ENCODE measurements at places on chromosomes 2 and 18.

- peak; percentile 57 for DNase-seq
Observed at GRCh38 chr2:234446404-234447076, 50.3 kb downstream of the ARL4C start.

GRCh38 chr2:30611583-30611982 lies 164.5 kb downstream of the LCLAT1 start:
- DNase-seq: no peak

DNA sequence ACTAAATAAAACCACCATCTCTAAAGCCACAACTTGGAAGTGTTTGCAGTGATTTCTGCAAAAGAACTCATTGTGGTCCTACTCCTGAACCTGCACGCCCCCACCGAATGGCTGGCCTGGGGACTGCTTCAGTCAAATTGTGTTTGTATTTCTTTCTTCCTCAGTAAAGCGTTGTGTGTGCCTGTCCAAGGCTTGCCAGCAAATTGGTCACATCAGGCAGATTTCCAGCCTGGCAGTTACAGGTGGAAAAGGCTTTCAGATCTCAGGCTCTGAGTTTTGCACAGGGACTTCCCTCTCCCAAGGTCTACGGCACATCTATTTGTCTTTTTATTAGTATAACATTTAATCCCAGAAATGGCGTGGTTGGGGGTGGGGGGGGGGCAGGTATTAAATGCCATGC lies 54.0 kb upstream of the NOSTRIN start:
- no peak for DNase-seq

DNA sequence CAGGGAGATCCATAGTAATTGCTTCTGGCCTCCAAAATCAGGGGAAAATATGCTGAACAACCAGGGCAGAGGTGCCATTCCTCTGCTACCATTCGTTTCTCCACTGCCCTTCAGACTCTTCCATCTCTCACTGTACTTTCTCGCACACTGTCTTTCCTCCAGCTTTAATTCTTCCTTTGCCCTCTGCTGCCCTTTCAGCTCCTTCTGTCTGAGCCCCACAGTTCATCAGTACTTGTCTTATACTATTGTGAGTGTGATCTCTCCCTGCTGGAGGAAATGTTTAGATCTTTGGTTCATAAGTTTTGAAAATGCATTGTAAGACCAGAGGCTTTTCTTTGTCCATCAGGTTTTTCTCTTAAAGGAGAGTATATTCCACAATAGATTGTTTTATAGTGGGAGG lies 184.9 kb upstream of the DTNA start:
- no peak for DNase-seq

- DNase-seq: no peak
Observed at GRCh38 chr2:164110515-164110914, 374.7 kb upstream of the FIGN start.

DNA sequence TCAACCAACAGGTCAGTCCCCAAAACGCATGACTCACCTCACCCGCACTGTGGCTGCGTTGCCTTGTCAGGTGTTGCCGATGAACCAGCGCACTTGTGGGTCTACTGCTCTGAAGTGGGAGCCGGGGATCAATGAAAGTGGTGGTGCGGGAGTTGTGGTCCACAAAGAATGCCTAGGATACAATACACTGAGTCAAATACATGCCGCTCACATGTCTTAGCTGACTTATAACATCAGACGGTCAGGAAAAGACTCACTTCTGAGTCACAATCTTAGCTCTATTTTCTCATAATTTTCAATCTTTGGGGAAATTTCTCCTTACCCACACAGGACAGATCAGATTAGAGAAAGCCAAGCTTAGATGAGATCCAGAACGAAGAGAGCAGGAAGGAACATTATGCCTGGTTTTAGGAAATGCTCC lies 107.1 kb upstream of the STK17B start:
- peak; percentile 30 for DNase-seq

DNA sequence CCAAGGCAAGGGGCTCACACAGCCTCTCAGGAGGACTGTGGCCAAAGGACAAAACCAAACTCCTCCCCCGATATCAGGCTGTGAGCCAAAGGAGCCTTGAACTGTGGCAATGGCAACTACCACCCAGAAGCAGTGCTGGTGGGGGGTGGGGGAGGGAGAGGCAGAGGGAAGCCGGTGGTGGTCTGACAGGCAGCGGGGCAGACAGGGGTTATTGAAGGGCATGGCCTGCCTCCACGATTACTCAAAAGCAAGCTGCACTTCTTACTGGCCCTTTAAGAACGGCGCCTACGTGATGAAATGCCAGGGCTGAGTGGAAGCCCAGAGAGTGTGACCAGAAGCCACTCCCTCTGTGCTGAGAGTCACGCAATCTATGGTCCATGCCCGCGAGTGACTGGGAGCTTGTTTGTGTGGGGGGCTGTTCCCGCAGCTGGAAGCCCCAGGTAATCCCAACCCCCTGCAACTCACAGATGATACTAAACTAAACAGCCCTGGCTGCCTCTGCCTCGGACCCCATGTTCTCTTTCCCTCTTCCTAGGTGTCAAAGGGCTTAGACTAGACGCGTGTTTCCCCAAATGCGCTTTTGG lies 128.2 kb upstream of the CXCR4 start:
- DNase-seq: no peak

GRCh38 chr18:43009674-43010073 lies 105.8 kb downstream of the RIT2 start:
- no peak for DNase-seq

- no peak for DNase-seq
Observed at GRCh38 chr2:133265432-133265949, 302.8 kb downstream of the NCKAP5 start.

DNA sequence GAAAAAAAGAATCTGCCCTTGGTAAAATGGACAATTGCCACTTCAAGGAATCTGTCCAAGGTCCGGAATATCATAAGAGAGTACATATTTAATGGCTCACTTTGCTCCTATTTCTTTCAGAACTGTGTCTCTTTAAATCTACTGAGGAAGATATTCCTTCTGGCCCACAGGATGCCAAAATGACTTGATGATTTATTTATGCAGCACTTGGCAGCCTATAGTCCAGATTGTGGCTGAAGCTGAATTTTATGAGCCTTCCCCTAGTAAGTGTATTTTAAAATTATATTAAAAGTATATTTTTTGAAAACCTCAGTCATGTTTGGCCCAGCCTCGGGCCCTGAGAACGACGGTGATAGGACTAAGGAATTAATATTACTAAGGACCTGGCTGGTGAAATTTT lies 465.1 kb upstream of the HNRNPA3 start:
- DNase-seq: no peak

Measured in activated CD4-positive, alpha-beta T cell treated with anti-CD3 and anti-CD28 coated beads for 4 hours (primary cell).